HFFc6 (cell line): ENCODE measurements at places on chromosomes 1 and 21. TPM values are rescaled to one million over a fixed set of nuclear protein-coding genes. Genes with fewer than 3 reads are reported as not detected.

DNA sequence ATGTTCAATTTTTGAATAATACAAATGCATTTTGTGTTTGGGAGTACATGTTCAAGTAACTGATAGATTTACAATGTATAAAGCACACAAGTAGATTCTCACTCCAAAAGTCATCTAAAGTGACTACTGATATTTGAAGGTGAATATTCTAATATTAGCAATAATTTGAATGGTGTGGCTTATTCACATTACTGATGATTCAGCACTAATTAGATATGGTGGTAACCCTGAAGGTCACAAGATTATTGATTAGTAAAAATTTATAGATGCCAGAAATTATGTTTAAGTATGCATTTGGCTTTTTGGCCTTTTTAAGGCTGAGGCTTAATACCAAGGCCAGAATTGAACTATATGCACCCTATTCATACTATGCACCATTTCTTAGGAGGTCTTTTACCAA is 52.4 kb upstream of the TENT5C start:
- DNase-seq, result no peak

DNA sequence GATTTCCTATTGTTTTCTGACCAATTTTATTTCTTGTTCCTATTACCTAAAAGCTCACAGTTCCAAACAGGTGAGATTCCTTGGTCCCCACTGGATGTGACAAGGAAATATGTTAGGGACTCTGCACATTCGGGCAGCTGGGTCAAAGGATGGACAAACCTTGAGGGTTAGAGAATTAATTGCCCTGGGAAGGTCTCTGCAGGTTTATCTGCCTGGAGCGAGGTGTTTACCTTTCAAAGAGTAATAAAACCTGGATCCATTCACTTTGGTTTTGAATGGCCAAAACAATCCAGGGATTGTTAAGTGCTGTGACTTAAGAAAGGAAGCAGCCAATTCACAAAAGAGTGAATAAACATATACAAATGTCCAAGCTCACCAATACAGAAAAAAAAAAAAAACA is 33.6 kb upstream of the RAB4A start:
- DNase-seq, result no peak

- no peak for DNase-seq
Measured at GRCh38 chr1:112713466-112714312, 1.4 kb downstream of the PPM1J start.

- DNase-seq, result no peak
Measured at GRCh38 chr1:239224100-239224499, 162.3 kb upstream of the CHRM3 start.

DNA sequence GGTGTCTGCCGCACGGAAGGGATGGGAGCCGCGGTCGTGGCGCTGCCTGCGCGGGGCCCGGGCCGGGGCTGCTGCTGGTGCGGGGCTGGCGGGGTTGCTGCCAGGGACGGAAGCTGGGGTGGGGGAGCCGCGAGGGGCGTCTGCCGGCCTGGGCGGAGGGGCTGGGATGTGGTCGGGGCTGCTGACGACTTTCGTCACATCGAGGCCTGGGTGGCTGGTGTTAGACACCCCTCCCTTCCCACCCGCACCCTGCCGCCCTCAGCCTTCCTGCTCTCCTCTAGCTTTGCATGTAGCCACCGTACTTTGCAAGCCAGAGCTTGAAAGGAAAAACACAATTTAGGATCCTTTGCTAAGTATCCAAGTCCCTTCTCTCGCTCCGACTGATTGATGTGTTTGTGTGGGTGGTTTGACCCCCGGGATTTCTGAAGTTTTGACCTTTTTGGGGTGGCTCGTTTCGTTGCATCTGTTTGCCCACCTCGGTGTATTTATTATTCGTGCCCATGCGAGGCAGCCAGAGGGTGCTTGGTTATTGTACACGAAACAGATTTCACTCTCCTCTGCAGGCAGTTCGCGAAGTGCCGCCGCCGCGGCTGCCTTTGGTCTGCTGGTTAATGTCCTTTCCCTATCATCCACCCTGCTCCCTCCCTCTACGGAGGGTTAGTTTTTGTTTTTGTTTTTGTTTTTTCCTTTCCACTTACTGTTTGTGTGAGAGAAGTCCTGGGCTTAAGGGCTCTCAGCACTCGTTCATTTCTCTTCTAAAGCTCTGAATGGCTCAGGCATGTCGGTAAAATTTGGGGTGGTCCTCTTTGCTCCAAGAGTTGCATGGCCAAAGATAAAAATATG is 868 bp downstream of the C1orf21 start:
- no peak for DNase-seq

- peak; percentile 44 for DNase-seq
Measured at GRCh38 chr1:211323156-211324063, 3.2 kb upstream of the TRAF5 start.

GRCh38 chr1:89954401-89954800 is 40.5 kb upstream of the ZNF326 start:
- no peak for DNase-seq

- no peak for DNase-seq
Measured at GRCh38 chr1:154371436-154371835, 33.7 kb upstream of the IL6R start.

- DNase-seq, result no peak
Measured at GRCh38 chr1:22845398-22845935, 127.2 kb downstream of the LACTBL1 start.

GRCh38 chr1:159448181-159448580 is 8.7 kb downstream of the OR10J1 start:
- DNase-seq, result no peak

- DNase-seq, result no peak
Measured at GRCh38 chr1:212110617-212111016, 75.1 kb downstream of the DTL start.

DNA sequence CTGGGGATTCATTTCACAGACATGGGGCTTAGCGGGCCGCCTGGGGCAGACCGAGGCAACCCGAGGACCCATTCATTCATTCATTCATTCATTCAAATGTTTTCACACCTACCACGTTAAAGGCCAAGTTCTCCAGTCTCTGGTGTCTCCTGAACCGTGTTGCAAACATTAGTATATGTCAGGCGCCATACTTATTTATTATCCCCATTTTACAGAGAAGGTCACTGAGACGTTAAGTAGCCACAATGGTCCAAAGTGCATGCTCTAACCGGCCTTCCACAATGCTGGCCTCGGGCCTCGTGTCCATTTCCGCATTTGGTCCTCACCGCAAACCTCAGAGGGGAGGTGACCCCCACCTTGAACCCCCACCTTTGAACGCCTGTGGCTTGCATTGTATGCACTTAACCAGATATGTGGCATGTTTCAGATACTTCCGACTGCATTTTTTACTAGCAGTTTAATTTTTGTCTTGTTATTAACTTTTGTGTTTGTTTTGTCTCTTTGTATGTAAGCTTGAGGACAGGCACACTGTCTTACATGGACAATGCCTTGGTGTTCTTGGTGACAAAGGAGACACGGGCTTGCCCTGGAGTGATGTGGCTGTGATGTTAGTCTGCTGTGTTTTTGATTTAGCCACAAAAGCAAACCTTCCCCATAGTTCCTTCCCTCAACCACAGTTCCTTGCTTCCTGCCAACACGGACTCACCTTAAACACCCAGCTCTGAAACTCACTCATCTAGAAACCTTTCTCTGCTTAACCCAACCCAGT is 1.2 kb upstream of the IFFO2 start:
- no peak for DNase-seq

- DNase-seq, result no peak
Measured at GRCh38 chr1:164466001-164466421, 93.0 kb upstream of the PBX1 start.

DNA sequence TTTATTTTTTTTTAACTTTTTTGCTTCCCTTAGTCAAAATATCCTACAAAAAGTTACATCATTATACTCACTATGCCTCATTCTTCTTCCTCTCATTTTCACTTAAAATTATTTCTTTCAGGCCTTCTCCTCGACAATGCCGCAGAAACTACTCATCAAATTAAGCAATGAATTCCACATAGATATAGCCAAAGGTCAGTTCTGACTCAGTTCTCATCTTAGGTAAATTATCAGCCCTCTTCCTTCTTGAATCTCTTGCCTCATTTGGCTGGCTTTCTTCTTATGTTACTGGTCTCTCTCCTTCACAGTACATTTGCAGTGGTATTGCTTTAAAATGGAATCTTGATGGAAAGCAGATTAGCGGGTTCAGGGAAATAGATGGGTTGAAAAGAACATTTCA is 260.7 kb upstream of the BRINP3 start:
- DNase-seq, result no peak

DNA sequence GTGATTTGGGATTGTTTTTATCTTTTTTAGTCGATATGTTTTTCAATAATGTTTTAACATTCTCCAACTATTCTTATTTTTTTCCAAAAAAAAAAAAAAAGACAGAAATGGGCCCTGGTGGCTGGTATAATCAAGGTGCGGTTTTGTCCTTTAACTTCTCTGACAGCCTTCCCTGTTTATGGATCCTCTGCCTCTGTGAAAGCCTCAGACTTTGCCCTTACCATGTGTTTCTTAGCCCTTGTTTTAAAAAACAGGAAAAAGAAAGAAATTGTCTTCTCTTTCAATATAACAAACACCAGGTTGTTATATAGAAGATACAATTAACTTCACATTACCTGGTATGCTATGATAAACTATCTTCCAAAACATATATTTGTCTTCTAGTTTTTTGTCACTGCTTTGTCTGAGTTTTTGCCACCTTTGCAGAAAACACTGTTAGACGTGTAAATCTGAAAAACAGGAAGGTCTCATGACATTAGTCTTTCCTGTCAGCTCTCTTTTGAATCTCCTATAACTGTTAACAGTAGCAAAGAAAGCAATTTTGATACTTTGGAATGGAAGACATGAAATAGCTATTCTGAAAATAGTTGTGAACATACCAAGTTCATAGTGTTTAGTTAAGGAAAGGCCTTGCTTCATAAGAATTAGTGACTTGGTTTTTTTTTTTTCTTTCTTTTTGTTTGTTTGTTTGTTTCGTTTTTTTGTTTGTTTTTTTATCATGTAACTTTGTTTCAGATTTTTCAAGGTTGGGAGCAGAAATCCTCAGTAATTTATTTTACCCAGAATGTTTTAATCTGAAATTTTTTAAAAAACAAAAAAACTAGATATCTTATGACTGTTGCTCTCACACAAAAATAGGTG is 31.7 kb upstream of the CACYBP start:
- DNase-seq, result no peak

DNA sequence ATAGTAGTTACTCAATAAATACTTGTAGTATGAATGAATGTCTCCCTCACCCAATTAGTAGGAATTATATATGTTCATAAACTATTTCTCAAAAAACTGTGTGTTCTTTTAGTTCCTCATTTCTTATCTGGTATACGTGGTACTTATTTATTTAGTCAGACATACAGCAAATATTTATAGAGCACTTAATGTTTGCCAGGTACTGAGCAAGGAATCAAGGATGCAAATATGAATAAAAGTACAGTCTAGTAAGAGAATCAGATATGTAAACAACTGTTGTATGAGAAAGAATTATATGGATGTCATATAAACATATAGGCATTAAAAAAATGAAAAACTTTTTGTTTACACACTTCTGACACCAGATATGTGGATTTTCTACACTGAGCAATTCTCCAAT is 58.5 kb downstream of the ATF6 start:
- DNase-seq, result no peak

- no peak for DNase-seq
Measured at GRCh38 chr1:4710592-4711415, 56.4 kb downstream of the AJAP1 start.

- no peak for DNase-seq
Measured at GRCh38 chr1:186976700-186977099, 148.0 kb downstream of the PLA2G4A start.

DNA sequence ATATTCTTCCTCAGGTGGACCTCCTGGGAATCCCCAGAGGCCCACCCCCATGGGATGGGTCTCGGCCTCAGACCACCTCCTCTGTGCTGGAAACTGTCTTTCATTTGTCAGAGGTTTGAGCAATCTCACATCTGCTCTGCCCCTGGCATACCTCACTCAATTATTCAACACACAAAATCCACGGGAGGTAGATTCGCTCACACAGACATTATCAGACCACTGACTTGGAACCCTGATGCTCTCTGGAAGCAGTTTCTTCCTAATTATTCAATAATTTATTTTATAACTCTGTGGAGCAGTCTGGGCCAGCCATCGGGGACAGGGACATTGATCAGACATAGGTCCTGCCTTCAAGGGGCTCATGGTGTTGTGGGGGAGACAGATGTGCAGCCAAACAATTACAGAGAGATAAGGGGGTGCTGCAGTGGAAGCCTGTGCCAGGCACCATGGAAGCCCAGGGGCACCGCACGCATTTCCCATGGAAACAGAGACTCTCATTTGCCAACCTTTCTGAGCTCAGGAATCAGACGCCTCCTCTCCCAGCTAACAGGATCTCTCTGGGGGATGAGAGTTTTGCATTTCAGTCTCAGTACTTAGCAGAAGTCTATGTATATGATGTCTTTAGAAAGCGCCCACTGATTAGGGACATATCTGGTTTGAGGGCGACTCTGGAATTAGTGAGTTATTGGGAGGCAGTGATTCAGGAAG is 96.5 kb downstream of the HMGB4 start:
- DNase-seq, result no peak

DNA sequence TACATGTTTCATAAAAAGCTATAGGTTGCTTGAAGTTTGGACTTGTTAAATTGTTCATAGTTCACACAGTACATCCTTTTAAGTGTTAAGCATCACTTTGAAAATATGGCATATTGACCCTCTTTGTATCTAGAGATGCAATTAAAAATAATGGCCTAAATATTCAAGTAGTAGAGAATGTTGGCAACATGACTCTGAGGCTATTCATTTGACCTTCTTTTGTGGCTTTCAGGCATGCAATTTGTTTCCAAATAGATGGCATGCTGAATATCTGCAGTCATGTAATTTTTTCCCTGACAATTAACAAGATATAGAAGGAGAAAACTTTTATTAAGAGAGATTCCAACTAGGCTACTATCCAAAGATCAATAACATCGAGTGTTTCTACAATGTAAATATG is 230.5 kb upstream of the ZRANB2 start:
- DNase-seq, result peak; percentile 19

The TMEM125 gene
- total RNA-seq, result not detected in 3 replicates

The TSSK3 gene
- total RNA-seq, result 0.62 to 0.81 TPM (median 0.76 TPM) in 3 replicates

The PPM1J gene
- 1.1 to 1.7 TPM (median 1.3 TPM) in 3 replicates for total RNA-seq

The DOCK7 gene
- 99.6 and 102 TPM in 2 replicates for total RNA-seq

The C1orf87 gene
- total RNA-seq, result not detected in 3 replicates

The HSD11B1 gene
- not detected in 3 replicates for total RNA-seq
